ENCODE measurements at places on chromosomes 1 and 21.

- DNase-seq: no peak
Observed at GRCh38 chr1:97630948-97631347, 289.9 kb downstream of the DPYD start.

- no peak for DNase-seq
Observed at GRCh38 chr1:210616356-210616755, 287.7 kb downstream of the HHAT start.

GRCh38 chr1:18090636-18091035, 17.0 kb upstream of the IGSF21 start:
- DNase-seq: no peak

GRCh38 chr1:232509570-232509969, 120.4 kb downstream of the SIPA1L2 start:
- DNase-seq: no peak

DNA sequence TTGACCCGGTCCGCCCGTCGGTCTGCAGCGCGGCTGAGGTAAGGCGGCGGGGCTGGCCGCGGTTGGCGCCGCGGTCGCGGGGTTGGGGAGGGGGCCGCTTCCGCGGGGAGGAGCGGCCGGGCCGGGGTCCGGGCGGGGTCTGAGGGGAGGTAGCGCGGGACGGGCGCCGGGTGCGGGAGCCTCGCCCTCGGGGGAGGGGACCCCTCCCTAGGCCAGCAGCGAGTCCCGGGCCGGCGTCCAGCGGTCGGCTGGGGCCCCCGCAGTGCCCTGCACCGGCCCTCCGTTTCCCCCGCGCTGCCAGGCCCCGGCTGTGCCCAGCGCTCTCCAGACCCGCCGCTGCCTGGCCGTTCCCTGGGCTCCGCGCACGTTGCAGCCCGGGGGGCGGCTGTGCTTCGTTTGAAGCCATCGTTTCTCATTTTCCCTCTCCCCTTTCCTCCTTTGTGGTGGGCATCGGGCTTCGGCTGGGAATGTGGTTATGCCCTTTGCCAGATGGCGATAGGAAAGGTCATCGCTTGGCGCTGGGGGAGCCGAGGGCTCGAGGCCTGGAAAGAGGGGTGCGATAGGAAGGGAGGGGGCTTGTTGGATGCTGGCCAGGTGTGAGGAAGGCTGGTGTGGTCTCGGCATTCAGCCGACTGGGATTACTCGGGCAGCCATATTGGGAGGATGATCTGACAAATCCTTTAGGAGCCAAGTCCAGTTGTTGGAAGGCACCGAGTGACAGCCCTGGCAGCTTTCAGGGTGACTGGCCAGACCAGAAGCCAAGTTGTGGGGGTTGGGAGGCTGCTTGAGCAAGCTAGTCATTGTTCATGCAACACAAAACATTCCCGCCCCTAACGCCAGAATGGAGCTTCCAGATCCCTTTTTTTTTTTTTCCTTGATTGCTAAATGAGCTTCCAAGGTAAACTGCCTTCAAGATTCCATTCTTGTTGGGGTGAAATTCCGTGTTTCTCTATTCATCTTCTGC, 753 bp downstream of the KIF1B start:
- peak; percentile 92 for DNase-seq

DNA sequence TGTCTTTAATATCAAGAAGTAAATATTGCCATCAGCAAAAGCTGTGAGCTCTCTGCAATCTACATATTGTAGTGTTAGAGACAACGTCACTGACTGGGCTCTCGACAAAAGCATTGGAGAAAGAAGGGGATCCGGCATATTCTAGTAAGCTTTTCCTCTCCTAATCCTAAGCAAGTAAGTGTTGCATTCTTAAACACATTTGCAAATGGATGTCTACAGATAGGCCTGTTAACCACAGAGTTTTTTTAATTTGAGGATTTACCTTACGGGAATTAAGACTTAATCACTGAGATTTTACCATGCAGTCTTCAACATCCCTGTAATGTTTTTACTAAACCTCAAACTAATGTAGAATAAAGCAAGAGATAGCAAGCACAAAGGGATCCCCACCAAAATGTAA, 426.5 kb upstream of the CAMK1G start:
- no peak for DNase-seq

DNA sequence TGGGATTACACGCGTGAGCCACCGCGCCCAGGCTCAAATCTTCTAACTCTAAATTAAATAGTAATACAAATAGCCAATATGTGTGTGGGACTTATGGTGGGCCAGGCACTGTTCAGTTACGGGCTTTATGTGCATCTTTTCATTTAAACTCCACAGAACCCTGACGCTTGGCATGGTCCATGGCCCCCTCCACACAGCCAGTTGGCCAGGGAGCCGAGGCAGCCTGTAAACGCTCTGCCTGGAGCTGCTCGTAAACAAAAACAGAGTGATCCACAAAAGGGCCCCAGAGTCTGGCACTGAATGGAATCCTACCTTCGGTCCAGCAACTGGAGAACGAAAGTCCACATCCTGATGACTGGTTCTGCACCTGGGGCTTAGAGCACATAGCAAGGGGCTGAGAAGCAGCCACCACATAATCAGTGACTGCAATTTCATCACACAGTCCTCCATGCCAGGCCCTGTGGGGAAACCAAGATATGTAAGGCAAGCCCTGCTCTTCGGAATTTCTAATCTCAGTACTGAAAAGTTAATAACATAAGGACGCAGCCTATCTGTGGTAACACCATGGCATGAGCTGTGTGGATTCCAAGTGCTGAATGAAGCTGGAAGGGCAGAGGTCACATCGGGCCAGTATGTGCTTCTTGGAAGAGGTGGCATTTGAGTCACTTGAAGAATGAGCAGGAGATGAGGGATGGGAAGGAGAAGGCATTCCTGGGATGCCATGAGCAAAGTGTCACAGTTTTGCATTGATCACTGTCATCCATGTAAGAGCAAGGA, 13.5 kb upstream of the ADAMTSL4 start:
- no peak for DNase-seq

GRCh38 chr1:232287676-232288569, 342.0 kb downstream of the SIPA1L2 start:
- no peak for DNase-seq

DNA sequence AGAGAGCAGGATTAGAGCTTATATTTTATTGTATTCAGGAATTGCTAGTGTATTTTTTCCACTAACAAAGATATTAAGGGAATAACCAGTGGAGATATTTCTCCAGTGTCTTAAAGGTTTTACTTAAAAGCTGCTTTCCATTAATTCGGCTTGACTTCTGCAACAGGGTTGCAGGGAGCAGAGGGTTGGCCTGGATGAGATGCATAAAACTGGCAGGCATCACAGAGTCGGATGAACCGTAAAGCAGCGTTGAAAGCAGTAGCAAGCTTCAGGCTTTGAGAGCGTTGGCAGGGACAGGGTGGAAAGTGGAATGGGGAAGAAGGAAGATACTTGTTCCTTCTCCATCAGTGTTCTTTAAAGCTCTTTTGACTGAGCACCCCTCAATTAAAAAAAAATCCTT, 237.2 kb downstream of the LMO4 start:
- DNase-seq: no peak

GRCh38 chr1:3450983-3451382, 3.5 kb upstream of the ARHGEF16 start:
- DNase-seq: no peak
